ENCODE measurements at places on chromosomes 6 and 20. TPM values are rescaled to one million over a fixed set of nuclear protein-coding genes. Genes with fewer than 3 reads are reported as not detected.

Gene KIF13A
- 32.5 TPM for total RNA-seq

Gene ZC2HC1B
- not detected for total RNA-seq

Gene TFAP2A
- 0.29 TPM for total RNA-seq

Gene EYA4
- 13.0 TPM for total RNA-seq

Gene FAM209B
- not detected for total RNA-seq
